Non-pigmented ciliary epithelial cell (primary cell): ENCODE measurements at places on chromosomes 12 and 14.

DNA sequence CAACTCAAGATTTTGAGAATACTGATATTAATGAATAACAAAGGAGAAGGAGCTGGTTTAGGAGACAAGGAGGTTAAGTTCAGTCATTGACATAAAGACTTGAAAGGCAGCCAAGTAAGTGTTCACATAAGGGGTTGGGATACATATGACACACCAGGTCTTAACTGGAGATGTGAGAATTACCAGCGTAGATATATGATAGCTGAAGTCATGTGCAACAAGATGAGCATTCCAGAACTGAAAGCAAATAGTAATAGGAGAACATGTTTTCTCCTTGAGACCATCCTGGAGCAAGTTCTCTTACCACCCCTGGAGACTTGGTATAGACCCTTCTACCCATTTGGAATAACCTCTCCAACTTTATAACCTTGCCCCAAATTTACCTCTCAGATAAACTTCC, 43.3 kb upstream of the NPFF start:
- peak; percentile 41 for DNase-seq

DNA sequence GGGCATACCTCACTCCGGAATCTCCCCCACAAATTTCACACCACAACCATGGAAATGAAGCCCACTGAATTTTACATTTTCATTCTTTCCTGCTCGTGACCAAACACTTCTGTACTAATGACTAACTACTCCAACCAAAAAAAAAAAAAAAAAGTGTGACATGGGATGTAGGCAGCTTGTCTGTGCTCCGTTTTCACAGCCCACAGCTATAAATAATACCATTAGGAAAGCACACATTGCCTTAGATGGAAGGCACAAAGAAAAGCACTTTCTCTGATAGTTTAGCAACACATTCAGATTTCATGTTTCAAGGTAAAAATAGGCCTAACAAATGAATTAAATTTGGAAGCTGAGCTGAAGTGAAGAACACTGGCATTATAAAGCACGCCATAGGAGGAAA, 42.5 kb downstream of the DUSP6 start:
- DNase-seq, result no peak

DNA sequence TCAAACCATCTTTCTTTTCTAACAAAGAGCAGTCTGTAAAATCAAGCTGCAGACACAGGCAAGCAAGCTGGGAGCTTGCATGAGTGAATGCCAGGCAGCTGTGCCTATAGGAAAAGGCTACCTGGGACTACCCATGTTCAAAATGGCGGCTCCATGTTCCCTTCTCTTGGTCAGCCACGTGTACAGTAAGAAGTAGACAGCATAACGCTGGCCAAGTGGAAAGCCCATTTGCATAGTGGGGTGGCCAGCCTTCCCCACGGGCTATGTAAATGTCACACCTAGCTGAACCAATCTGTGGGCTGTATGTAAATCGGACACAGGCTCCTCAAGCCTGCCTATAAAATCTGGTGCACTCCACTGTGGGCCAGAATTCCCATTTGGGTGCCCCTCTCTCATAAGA, 117.1 kb downstream of the SYT10 start:
- no peak for DNase-seq

DNA sequence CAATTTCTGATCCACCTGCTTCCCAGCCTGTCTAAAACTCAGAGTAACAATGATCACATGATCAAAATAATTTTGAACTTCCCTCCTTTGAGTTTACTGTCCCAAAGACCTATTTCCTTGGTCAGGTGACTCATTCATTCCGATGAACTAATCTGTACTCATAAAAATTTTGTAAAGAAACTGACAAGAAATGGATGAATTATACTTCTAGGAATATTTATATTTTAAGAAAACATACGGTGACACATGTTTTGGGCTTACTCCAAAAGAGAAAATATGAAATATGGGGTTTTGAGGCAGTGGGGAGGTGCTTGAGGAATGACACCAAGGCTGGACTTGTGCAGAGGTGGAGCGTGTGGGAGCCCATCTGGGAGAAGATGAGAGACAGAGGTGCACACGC, 42.0 kb downstream of the GUCY2C start:
- DNase-seq, result no peak

- no peak for DNase-seq
These were observed 475.8 kb downstream of the RGS6 start for GRCh38 chr14:72408020-72408419.

- DNase-seq, result no peak
These were observed 24.3 kb downstream of the DDX24 start for GRCh38 chr14:94056579-94057308.

- DNase-seq, result no peak
These were observed 433.6 kb downstream of the TMEM132D start for GRCh38 chr12:129470196-129470595.

GRCh38 chr12:95004610-95005009, 1.1 kb upstream of the NDUFA12 start:
- DNase-seq, result no peak

GRCh38 chr12:94390130-94390485, 69.6 kb downstream of the CEP83 start:
- no peak for DNase-seq

DNA sequence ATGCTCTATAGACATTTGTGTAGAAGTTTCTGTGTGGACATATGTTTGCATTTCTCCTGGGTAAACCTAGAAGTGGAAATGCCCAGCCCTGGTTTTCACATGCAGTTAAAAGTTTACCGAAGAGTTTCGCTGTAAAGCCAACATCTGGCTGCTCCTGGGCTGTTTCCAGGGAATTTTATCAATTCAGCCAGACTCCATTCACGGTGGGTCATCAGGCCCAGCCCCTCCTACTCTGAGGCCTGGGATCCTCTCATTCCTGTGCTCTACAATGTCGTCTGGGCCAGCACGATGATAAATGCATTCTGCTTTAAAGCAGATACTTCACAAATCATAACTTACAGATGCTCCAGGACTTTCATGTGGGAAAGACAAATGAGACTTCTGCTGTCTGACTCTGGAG, 7.1 kb downstream of the NUAK1 start:
- no peak for DNase-seq

GRCh38 chr14:42004321-42004720, 397.6 kb downstream of the LRFN5 start:
- no peak for DNase-seq

DNA sequence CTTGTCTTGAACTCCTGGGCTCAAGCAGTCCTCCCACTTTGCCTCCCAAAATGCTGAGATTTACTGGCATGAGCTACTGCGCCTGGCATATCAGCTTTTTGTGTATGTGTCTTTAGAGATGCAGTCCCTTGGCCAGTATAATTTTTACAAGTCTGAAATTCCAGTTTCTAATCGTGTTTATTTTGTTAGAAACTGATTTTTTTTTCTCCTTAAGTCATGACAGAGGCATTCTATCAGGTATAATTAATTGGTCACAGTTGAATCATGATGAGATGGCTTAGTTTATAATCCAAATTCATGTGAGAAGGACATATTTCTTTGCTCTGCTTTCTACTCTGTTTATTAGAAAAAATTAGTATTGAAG, 98.9 kb downstream of the PCNX1 start:
- DNase-seq, result no peak

DNA sequence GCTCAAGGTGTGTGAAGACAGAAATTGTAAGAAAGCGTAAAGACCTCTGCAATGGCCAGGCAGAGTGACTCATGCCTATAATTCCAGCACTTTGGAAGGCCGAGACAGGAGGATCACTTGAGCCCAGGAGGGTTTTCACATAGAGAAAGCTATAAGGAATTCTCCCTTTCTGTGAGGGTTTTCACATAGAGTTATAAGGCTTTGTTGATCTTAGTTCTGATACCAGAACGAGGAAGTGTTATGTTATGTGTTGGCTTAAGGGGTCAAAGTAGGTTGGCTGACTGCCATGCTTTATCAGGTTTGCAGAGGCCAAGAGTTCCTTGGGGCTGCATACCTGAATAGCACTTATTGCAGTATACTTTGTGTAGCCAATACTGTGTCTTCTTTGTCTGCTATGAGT, 139.1 kb downstream of the ERC1 start:
- peak; percentile 8 for DNase-seq

GRCh38 chr12:13154831-13155230, 41.7 kb upstream of the EMP1 start:
- no peak for DNase-seq

GRCh38 chr14:71638523-71639196, 293.6 kb upstream of the RGS6 start:
- no peak for DNase-seq

GRCh38 chr12:15453613-15454012, 131.3 kb downstream of the PTPRO start:
- DNase-seq, result no peak

GRCh38 chr14:69701857-69702256, 65.1 kb upstream of the SRSF5 start:
- no peak for DNase-seq

- DNase-seq, result no peak
These were observed 232.7 kb upstream of the ABCD2 start for GRCh38 chr12:39852346-39852745.

DNA sequence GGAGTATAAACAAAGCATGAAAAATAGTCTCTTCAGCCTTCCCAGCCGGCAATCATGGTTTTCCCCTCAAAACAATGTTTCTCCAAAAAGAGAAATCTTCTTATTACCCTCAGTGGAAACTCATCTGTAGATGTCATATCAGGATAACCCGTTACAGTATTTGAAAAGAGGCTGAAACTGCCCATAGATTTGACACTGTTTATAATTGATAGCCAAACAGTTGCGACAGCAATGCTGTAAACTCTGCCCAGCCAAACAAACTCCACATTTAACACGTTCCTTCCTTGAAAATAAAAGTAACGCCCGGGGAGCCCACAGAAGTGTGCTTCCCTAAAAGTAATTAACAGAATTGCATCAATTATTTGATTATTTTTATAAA, 201.3 kb upstream of the FOXN3 start:
- no peak for DNase-seq

- DNase-seq, result no peak
These were observed 196.5 kb upstream of the PZP start for GRCh38 chr12:9404469-9405260.

DNA sequence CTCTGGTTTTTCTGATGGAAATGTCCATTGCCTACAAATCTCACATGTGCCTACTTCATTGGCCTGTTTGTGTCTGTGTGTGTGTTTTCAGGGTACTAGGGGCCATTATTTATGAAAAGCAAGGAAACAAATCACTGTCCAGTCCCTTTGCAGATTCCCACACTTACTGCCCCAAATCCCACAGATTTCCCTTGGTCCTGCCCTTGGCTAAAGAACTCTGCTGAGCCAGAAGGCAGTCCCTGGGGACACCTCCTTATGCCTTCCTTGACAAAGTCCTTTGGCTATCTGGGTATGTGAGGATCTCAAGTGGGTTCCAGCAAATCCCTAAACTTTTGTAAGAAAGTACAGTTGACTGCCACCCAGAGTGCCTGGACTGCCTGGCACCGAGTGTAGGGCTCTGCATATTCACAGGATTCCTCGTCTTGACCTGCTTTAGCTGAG, 388.1 kb downstream of the BCAT1 start:
- no peak for DNase-seq

DNA sequence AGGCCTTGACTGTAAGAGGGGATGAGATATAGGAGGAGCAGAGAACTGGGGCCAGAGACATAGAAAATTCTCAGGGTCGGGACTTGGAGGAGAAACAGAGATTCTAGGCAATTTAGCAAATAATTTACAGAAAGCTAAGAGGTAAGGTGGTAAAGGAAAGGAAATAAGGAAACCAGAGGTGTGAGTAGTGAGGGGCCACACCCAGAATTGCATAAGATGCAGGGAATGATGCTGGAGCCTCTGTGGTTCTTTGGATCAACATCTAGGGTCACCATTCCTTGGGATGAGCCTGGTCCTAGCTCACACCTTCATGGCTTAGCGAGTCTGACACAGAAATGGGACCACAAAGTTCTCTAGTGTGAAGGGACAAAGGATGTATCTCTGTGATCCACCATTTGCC, 949 bp upstream of the SDR9C7 start:
- DNase-seq, result no peak

DNA sequence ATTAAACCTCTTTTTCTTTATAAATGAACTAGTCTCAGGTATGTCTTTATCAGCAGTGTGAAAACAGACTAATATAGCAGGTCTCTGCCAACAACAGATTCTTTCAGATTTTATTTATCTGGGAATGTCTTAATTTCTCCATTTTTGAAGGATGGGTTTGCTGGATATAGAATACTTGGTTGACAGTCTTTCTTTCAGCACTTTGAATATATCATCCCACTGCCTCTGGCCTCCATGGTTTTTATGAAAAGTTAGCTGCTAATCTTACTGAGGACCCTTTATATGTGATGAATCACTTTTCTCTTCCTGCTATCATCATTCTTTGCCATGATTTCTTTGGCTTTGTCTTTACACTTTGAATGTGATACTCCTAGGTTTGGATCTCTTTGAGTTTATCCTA, 148.0 kb downstream of the ANO6 start:
- no peak for DNase-seq

DNA sequence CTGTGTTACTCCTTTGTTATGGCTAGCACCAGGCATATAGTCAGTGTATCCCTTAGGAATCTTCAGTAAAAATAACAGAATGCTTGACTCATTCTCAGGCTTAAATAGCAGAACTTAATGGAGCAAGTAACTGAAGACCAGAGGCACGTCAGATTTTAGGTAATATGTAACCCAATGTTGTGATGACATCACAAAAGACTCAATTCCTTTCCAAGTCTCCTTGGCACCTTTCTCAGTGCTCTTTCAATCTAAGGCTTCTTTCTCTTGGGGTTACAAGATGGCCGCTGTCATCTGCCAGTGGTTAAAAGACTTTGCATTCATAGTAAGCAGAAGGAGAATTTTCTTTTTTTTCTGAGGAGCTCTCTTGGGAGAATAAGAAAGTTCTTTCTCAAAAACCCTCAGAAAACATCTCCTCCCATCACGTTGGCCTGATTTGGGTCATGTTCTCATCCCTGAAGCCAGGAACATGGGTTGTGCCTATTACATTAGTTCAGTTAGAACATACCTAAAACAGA, 33.4 kb upstream of the DCN start:
- DNase-seq, result no peak

DNA sequence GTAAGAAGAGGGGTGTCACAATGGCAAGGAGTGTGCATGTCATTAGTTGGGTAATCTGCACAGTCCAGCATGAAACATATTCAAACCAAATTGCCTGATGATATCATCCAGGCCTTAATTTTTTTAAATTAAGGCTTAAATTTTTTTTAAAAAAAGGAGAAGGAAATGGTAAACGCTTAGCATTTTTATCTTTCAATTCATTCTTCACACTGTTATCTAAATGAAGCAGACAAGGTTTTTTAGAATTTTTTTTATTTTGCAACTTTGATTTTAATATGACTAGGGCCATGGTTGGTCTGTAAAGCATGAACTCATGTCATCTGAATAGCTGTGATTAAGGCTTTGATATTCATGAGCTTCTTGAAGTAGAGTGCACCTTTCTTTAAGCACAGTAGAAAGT, 362.5 kb downstream of the SYT1 start:
- no peak for DNase-seq

- DNase-seq, result no peak
These were observed 132.8 kb upstream of the CCND2 start for GRCh38 chr12:4140581-4141301.
